ENCODE measurements at places on chromosomes 4 and X.
A peak's percentile ranks its signal among the peaks of the same experiment; 100 is the strongest.

DNA sequence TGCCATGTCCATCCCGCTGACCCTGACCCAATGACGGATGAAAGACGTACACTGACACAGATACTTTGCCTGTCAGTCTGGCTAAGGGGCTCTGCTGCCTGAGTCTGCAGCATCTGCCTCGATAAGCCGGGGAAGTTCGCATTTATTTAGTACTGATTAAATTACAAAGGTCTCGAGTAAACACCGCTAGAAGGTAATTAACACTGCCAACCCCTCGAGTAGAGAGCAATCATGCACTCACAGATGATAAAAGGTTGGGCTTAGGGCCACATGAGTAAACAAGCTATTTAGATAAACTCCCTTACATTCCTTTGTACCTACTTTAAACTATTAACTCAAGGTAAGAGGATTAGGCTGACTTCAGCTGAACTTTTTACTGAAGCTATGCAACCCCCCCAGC, 16.0 kb upstream of the RBMXL3 start:
- DNase-seq = no peak

DNA sequence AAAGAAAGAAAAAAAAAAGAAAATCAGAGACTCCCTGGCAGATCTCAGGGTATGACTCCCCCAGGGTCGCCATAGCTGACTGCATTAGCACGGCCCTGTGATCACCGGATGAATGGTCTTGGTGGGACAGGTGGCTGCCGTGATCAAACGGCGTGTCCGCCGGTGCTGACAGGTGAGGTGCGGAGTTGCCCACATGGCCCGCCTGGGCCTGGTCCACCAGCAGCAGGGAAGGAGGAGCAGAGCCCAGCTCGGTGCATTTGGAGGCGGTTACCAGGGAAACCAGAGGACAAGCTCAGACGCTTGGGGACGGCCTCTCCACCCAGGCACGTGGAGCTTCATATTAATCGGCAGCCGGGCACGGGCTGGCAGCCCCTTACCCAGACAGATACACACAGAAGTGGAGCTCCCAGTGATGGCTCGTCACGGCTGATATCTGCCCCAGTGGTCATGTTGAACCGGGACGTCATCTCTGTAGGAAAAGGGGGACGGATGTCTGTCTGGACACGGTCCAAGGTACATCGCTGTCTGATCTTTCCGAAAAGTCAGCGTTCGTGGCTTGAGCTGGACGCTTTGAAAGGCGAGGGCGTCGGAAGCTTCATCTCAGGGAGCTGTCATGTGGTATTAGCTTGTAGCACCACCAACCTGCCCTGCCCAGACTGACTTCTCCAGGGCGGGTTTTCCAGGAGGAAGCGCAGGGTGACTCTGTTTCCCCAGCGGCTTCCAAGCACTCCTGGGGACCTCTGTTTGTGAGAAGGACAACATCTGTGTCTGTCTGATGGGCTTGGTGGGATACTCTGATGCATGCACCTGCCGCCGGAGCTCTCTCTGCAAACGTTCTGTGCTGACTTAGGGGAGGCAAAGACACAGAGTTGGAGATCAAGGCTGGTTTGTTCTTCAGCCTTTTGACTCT, 180.7 kb downstream of the CRLF2 start:
- DNase-seq = no peak

GRCh38 chr4:125421547-125421946, 106.8 kb downstream of the FAT4 start:
- no peak for DNase-seq

GRCh38 chr4:42412251-42412650, 15.0 kb downstream of the SHISA3 start:
- DNase-seq = no peak

DNA sequence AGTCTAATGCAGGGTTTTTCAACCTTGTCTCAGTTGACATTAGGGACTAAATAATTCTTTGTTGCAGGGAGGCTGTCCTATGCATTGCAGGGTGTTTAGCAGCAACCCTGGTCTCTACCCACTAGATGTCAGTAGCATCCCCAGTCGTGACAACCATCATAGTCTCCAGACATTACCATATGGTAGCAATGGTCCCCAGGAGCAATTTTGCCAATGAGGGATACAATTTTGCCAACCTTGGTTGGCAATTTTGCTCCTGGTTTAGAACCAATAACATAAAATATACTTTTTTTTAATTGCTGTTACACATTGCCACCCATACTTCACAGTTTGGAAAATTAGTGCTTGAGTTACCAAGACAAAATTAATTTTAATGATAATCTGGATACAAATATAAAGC, 6.0 kb downstream of the EREG start:
- DNase-seq = peak; percentile 30

DNA sequence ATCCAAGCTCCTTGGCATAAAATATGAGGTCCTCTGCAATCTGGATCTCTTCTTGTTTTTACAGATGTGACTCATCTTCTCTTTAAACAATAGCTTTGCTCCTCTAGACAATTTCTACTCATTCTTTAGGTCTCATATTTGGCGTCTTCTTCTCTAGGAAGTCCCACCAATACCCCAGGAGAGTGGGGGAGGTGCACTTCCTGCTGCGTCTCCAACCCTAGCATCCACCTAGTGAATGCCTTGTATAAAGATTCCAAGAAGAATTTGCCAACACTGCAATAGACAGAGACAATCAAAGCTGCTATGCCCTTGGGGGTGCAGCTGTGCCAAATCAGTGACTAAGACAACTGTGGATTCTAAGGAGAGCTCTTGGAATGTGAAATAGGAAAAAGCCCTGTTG, 45.7 kb upstream of the SLC10A7 start:
- no peak for DNase-seq

DNA sequence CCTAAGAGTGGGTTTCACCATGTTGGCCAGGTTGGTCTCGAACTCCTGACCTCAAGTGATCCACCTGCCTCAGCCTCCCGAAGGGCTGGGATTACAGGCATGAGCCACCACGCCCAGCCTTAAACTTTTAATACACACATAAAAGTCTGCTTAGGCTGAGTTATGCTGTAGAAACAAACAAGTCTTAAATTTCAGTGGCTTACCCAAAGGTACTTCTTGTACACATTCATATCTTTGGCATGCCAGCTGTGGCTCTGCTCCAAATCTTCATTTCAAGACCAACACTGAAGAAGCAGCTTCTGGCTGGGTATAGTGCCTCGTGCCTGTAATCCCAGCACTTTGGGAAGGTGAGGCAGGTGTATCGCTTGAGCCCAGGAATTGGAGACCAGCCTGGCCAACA, 80.3 kb downstream of the PPEF2 start:
- DNase-seq = no peak

DNA sequence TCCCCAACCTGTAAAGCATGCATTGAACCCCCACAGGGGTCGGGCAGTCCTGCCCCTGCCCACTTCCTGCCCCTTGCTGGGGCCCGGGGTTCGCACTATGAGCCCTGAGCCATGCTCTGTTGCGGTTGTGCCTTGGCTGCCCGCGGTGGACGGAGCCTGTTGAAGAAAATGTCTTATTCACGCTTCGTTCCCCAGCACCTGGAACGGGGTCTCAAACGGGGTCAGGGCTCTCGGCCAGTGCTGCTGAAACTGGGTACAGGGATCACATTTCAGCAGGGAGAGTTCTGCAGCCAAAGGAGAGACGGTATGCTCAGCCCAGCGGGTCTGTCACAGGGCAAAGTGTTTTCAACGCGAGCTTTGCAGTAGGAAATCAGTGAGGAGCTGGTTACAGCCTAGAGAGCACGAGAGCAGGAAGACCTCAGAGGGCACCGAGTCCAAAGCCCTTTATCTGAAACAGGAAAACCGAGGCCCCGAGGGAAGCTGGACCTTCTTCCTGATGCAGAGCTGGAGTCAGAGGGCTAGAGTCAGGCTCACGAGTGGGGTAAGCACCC, 46.3 kb upstream of the AFAP1 start:
- DNase-seq = no peak

DNA sequence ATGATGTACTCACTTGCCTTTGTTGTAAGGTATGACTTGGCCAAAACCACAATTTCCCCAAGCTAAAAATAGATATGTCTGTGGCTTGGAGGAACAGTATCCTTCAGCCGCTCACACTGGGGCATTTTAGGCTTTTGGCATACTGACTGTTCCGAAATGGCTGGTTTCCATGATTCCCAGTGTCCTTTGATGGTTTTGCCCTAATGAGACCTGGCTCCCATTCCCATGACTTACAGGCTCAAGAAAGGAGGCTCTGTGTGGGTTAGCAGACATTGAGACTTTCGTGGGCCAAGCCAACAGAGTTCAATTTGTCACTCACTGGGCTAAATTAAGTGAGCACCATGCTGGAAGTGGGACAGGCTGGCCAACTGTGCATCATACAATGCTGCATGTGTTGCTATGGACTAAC, 150.6 kb downstream of the CEP135 start:
- DNase-seq = no peak

GRCh38 chrX:17654116-17654515, 83.2 kb upstream of the SCML1 start:
- DNase-seq = peak; percentile 34

GRCh38 chr4:81700189-81700588, 228.5 kb upstream of the RASGEF1B start:
- no peak for DNase-seq

DNA sequence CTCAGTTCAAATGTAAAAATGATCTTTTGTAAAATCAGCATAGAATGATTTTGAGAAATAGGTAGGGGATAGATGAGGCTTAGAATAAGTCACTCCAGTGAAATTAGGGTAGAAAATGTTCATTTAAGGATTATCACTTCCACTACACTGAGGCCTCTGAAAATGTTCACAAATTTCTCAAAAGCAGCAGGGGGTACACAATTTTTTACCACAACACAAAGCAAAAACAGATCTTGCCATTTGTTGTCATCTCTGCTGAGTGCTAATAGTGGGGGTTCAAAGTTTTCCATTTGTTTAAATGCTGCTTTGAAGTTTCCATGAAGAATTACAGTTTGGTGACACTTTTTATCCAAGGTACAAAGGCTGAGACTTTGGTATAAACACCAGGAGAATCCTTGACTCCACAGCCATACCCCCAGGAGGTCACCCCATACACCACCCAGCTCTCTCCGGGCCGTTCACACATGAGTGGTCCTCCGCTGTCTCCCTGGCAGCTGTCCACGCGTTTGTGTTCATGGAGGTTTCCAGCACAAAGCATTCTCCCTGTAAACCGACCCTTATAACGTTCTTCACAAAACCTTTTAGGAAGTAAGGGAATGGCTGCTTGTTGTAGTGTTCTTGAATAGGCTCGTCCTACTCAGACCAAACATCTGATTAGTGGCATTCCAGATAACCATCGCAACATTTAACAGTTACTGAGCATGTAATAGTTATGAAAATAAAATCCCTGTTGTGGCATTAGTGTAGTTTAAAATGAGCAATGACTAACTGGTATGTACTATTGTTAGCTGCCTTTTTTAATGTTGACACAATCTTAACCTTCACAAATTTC, 71.0 kb downstream of the PRSS12 start:
- no peak for DNase-seq

DNA sequence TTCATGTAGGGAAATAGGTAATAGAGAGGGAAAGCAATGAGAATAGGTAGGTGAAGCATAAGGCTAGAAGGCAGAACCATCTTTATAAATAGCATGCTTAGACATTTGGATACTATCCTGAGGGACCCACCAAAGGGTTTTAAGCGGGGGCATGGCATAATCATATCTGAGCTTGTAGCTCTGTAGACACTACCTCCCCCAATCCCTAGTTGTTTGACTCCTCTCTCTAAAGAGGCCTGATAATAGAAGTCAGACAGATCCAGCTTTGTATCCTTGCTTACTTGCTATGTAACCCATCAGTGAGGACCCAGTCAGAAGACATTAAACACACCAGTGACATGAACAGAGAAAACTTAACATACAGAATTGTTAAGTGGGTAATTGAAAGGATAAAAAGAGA, 58.7 kb downstream of the SCFD2 start:
- no peak for DNase-seq

- no peak for DNase-seq
Observed at GRCh38 chr4:616091-616490, 9.3 kb upstream of the PDE6B start.

DNA sequence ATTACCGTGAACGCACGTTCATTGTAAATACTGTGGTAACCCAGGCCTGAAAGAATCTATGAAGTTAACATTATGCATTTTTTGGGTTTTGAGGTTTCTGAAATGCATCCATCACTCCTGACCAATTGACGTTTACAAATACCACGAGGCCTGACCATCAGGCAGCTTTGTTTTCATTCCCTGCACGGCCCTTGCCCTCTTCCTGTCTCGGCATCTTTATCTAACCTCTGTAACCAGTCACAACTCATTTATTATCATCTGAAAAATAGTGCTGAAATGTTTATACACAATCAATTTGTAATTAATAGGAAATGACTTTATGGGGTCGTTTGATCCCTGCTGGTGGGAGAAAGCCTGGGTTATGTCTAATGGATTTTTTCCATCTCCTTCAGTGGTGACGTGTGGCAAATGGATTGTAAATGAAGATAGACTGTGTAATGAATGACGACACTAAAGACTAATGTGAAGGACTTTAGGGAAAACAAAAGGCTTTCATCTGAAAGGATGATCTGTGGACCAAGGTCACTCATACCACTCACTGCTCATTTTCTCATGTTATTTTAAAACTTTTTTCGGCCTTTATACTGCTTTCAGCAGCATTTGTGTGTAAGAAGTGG, 102.7 kb upstream of the SORBS2 start:
- no peak for DNase-seq

DNA sequence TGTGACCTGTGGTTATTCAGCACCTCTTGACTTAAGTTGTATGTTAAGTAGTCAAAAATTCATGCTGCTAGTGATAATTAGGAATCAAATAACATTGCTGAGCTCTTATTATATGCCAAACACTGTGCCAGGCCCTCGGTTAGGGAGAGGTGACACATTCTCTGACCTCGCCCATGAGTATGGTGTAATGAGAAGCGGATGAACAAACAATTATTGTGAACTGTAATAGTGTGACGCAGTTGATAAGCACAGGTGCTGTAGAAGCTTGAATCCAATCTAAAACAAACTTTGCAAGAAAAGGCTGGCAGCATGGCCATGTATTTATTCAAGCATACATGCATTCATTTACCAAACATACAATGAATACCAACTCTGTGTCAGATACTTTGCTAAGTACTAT, 303.5 kb upstream of the HS3ST1 start:
- no peak for DNase-seq

DNA sequence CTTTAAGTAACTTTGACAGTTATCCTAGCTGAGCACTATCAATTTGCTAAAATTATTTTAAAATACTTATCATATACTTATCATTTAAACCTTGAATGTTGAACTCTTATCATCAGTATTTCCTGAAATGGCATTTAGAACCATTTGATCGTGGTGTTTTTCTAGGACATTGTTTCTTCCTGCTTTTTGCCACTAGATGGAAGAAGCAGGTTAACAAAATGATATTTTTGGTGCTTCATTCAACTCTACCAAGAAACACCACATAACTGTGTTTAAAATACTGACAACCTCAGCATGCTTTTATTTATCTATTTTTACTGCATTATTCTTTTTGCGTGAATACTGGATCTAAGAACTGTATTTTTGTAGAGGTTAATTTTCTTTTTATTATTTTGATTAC, 44.6 kb downstream of the C4orf33 start:
- no peak for DNase-seq

GRCh38 chr4:121256887-121257466, 92.9 kb upstream of the TNIP3 start:
- DNase-seq = no peak
